HCEC 1CT (cell line): ENCODE measurements at places on chromosomes 3 and 15.

DNA sequence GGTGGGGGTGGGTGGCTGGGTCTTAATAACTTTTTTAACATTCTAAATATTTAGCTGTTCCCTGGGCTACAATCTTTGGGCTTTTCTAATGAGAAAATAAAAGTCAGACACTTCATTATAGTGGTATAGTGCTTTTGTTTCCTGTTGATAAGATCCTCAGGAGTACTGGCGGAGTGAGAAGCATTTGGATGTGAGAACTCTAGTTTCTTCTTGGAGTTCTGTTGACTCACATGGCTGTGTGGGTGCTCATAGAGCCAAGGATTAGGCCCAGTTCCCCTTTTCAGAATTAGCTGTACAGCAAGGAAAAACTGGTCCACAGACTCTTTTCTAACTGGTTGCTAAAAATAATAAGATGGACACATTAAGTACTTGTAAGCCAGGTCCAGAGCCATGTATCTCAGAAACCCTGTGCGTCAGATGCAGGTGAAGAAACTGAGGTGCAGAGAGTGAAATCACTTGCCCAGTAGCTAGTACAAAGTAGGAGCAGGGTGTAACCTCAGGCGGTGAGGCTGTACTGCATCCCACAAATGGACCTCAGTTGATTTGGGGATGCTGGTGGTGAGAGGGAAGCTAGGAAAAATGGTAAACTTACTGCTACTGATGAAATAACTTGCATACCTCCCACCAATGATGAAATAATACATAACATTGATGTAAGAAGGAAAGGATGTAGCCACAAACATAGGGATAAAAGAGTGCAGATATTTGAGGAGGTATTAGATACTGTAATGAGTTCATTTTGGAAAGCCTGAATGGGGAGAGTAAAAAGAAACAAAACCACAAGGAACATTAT, 2.3 kb downstream of the ITPR1 start:
- no peak for DNase-seq

DNA sequence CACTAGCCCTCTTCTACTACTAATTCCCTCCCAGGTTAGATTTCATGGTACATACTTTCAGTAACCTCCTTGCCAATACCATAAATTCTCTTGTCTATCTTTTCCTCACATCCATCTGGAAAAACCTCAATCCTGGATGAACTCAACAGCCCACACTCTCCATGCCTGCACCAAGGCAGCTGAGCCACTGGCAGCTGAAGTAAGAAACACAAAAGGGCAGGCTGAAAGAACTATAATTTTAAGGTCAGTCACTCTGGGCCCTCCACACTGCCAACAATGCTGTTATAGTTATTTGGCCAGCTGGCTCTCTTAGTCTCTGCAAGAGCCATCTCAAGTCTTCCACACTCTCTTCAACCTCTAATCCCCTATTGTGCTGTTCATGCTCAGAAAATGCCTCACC, 15.1 kb upstream of the TIPARP start:
- DNase-seq: no peak

GRCh38 chr15:89660556-89660955, 5.3 kb upstream of the KIF7 start:
- DNase-seq: no peak

- DNase-seq: peak; percentile 61
These were observed 8.4 kb downstream of the MYO1E start for GRCh38 chr15:59364248-59364647.

GRCh38 chr15:89864958-89865739, 28.6 kb downstream of the AP3S2 start:
- DNase-seq: no peak

DNA sequence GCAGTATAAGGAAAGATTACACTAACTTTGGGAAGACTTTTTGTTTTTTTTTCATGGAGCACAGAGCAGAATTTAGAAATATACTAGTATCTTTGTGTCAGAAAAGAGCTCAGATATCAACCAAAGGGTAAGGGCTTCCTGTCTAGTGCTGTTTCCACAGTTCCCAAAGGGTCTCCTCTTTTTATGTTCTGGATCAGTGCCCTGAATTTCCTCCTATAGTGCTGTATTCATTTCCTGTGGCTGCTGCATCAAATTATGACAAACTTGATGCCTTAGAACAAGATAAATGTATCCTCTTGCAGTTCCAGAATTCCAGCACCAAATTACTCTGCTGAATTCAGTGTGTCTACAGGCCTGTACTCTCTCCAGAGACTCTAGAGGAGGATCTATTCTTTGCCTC, 219.8 kb upstream of the THRB start:
- DNase-seq: no peak

DNA sequence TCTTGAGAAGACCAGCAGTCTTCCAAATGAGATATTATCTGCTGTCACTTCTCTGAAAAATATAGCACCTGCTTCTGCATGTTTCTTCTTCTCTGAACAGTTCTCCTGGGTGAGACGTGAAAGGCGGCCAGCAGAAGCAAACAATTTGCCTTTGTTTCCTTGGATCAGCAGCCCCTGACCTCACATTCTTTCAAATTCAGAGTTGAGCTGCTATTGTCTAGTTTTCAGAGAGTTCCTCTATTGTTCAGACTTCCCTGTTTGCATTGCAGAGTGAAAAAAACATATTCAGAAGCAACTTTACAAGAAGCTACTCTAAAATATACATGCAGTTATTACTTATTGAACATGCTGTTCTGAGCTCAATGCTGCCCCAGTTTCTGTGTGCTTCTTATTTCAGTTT, 653.6 kb downstream of the NAALADL2 start:
- DNase-seq: no peak

DNA sequence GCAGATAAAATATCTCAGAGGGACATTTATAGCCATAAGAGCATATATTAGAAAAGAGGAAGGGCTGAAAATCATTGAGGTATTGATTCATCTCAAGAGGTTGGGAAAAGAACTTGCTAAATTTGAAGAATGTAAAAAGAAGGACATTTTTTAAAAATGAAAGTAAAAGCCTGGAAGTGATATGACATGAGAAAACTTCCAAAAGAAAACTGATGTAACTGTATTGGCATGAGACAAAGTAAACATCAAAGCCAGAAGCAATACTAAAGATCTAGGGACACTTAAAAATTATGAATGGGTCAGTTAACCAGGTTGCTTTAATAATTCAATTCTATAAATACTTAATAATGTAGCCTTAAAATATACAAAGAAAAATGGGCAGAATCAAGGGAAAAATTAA, 31.9 kb downstream of the CEP63 start:
- DNase-seq: peak; percentile 62

DNA sequence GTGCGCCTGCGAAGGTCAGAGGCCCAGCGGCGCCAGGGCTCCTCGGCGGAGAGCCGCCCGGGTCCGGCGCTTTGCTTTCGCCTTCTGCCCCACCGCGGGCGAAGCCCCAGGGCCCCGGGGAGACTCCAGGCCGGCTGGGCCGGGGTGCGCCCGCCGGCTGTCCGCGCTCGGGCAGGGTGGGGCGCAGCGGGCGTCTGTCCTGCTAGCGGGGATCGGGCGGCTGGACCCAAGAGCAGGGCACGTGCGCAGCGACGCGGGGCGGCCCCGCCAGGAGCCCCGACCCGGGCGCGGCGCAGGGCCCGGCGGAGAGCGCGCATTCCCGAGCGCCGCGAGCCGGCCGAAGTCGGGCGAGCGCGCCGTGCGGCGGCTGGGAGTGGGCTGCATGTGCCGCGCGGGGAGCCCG, 569 bp upstream of the ALDH1A3 start:
- no peak for DNase-seq

DNA sequence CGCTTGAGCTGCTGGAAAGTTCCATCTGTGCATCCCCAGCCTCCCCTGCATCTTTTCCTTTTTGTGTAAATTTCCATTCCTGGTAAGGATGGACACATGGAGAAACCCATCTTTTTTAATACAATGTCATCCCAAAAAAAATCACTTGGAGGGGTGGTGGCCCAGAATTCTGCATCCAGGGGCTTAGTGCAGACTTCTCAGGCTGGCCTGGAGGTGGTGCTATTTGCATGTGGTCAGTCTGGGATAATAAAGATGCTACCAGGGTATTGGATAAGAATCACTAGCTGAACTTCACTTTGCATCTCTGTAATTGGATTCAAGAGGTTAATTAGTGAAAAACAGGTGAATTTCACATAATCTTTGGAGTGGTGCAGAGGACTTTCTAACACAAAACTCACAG, 1.8 kb upstream of the ZSCAN2 start:
- peak; percentile 63 for DNase-seq

- peak; percentile 25 for DNase-seq
These were observed 40.8 kb downstream of the CHST14 start for GRCh38 chr15:40511472-40512133.

DNA sequence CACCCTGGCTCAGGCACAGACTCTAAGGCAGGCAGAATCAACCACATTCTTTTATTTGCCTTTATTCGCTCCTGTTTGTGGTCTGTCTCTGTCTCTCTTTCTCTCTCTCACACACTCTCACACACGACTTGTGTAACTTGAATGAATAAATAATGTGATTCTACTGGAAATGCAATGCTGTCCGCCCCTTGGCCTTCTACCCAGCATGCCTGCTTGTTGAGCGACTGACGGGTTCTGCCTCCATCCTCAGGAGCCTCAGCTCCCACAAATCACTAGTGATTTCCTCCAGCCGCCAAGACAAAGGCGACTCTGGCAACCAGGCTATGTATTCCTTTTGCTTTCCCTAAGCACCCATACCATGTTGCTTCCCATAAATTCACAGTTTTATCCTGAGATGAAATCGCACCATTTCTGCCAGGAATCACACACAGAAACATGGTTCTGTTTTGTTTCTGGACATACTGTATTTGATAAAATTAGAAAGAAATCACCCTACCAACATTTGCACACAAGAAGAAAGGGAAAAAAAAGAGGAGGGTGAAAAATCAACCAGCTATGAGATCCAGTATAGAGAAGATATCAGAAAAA, 460.8 kb downstream of the MAGI1 start:
- no peak for DNase-seq

DNA sequence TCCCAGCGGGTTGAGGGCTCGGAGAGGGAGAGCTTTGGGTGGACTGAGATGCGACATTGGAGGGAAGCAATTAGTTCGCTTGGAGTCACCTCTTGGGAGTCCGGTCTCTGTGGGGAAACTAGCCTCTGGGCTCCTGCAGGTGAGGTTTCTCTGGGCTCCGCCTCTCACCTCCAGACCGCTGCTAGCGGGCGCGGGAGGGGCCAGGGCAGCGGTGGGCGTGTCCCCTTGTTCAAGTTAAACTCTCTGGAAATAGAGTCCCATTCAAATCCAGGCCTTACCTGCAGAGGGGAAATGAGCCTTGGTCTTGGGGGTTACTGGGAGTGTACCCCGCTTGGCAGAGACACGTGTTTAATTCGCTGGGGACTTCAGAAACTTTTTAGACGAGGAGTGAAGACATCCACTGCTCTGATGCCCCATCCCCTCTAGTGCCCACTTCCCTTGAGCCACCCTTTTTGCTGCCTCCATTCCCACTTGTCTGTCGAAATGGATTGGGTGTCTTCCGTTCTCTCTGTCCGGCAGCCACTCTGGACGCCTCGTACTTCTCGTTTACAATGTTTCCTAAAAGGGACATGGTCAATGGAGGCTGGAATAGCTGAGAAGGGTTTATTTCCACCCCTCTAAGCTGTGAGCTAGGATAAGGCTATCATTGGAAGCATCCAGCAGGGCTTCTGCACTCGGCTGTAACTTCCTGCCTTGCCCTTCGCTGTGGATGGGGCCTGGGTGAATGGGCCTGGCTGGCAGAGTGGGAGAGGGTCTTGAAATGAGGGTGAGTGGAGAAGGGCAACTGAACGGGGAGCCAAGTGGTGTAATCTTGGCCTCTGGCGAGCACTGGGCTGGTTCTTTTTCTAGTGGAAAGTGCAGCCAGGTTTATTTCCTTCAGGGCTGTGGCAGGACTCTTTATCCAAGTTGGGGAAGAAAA, 1.1 kb downstream of the MITF start:
- no peak for DNase-seq

GRCh38 chr15:86837294-86838061, 757.8 kb downstream of the AGBL1 start:
- no peak for DNase-seq

DNA sequence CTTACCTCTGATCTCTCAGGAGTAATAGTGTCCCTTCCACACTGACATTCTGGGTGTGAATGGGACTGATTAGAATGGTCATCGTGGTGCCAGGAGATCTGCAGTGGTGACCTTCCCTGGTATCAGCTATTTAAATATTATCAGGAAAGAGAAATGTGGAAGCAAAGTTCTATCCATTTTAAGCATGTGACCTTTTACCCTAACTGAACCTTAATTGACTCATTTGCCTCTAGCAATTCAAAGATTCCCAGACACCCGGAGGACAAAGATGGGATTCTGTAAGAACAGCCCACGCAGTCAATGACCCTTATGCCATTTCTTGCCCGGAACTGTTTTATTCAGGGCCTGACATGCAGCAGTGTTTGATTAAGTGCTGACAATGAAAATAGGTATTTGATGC, 10.3 kb downstream of the LIPC start:
- DNase-seq: peak; percentile 19

GRCh38 chr3:40172560-40172959, 136.9 kb upstream of the EIF1B start:
- no peak for DNase-seq

DNA sequence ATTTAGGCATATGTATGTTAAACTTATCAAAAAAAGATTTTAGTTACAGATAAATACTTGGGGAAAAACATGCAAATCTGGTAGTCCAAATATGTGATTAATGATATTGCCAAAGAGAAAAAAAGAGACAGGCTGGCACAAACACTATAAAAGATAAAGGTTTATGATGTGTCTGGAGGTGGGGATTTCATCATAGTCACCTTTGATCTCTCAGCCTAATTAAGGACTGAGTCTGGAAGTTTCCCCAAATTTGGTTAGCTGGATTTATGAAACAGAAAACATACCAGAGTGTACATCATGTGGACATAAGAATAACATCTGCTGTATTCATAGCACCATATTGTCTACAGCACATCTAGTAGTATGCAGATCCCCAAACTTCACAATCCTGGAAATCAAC, 157.0 kb downstream of the FGF12 start:
- DNase-seq: no peak

GRCh38 chr15:100897221-100898151, 17.9 kb downstream of the ALDH1A3 start:
- no peak for DNase-seq

DNA sequence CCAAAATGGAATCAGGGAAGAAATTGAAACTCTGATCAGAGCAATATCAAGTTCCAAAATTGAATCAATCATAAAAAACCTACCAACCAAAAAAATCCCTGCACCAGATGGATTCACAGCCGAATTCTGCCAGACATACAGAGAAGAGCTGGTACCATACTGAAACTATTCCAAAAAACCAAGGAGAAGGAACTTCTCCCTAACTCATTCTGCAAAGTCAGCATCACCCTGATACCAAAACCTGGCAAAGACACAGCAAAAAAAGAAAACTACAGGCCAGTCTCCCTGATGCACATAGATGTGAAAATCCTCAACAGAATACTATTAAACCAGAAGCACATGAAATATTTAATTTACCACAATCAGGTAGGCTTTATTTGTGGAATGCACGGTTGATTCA, 118.1 kb downstream of the MYRIP start:
- DNase-seq: no peak
